Activated naive CD8-positive, alpha-beta T cell treated with anti-CD3 and anti-CD28 coated beads, Interleukin-2, amount 10 ng/mL, durations not matched to agents 7 days and 5 days (primary cell): ENCODE measurements at places on chromosomes 11 and 22.

DNA sequence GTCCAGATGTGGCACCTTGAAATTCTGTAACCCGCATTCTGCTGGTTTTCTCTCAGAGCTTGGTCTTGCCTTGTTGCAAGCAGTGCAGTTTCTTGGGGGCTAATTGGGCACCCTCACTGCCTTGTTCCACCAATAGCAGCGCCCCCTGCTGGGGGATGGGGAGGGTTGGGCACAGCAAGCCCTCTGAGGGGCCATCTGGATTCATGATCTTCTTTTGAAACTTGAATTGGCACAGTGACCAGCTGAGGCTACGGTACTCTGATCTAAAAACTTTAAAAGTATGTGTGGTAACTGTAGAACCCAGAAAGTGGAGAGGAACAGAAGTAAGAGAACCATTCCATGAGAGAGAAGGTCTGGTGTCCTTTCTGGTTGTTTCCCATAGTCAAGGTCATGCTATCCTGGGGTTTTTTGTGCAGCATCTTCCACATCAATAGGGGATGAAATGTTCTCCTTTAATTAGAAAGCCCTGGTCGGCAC lies 64.2 kb downstream of the MED15 start:
- peak; percentile 80 for DNase-seq

- DNase-seq, result no peak
Observed at GRCh38 chr11:76419896-76420295, 24.9 kb upstream of the EMSY start.

GRCh38 chr11:68579455-68579854 lies 104.9 kb upstream of the GAL start:
- no peak for DNase-seq

GRCh38 chr22:20624161-20624616 lies 116.8 kb downstream of the MED15 start:
- DNase-seq, result no peak

GRCh38 chr22:32880893-32881596 lies 79.5 kb downstream of the TIMP3 start:
- DNase-seq, result no peak

- peak; percentile 56 for DNase-seq
Observed at GRCh38 chr11:269146-269890, 8.9 kb upstream of the NLRP6 start.

- no peak for DNase-seq
Observed at GRCh38 chr11:114063149-114063828, 3.8 kb downstream of the ZBTB16 start.

GRCh38 chr11:111419641-111420327 lies 40.7 kb upstream of the POU2AF1 start:
- DNase-seq, result no peak

- no peak for DNase-seq
Observed at GRCh38 chr11:22130462-22131053, 62.3 kb upstream of the ANO5 start.

DNA sequence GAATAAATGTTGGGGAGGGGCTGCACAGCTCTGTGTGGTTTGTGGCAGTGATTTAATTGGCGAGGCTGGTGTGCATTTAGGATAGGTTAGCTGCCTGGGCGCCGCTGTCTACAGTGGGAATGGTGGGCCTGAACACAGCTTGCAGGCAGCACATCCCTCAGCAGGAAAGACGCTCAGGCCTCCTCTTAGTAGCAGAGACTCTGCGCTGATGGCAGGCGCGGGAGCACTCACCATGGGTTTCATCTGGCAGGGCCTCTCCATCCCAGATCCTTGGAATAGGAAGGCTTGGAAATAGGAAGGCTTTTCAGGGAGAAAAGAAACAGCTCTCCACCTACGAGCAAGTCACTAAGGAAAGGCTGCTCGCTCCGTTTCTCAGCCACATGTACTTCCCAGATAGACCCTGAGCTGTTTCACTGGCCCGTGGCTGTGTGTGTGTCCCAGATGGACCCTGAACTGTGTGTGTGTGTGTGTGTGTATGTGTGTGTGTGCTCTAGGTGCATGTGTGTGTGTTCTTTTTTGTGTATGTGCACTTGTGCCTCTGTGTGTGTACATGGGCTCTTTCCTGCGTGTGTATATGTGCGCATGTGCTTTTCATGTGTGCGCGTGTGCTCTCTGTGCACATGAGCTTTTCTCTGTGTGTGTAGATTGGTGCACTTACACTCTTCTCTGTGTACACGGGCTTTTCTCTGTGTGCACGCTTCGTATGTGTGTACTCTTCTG lies 144.0 kb downstream of the TBC1D22A start:
- DNase-seq, result no peak

DNA sequence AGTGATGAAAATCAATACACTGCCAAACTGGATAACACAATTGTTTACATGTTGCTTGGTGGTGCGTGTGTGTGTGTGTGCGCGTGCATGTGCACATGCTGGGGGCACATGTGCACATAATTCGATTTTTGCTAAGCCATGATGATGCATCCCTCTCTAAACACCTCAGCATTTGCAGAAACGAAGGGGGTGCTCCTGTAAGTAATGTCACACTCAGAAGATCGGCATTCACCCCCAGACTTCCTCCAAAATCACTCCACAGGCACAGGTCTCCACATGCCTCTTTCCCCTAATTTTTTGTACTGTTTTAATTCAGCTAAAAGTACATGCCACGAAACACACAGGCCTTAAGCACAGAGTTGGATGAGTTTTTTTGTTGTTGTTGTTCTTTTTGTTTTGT lies 341.5 kb downstream of the SHANK2 start:
- no peak for DNase-seq

DNA sequence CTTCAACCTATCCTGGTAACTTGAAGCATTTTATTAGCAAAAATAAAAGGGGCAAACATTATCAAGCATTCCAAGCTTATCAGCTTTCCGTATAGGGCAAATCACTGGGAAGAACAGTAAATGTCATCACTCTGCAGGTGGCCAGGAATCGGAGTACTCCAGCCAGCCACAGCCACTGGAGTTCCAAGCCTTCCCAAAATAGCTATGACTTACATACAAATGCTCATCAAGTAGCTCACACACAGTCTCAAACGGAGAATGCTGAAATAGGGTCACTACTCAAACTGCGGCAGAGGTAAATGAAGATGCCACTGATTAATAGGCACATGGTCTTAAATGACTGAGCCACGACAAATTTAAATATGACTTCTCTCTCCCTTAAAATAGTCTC lies 2.1 kb downstream of the USP28 start:
- no peak for DNase-seq

- no peak for DNase-seq
Observed at GRCh38 chr11:2265396-2265795, 5.0 kb downstream of the ASCL2 start.

DNA sequence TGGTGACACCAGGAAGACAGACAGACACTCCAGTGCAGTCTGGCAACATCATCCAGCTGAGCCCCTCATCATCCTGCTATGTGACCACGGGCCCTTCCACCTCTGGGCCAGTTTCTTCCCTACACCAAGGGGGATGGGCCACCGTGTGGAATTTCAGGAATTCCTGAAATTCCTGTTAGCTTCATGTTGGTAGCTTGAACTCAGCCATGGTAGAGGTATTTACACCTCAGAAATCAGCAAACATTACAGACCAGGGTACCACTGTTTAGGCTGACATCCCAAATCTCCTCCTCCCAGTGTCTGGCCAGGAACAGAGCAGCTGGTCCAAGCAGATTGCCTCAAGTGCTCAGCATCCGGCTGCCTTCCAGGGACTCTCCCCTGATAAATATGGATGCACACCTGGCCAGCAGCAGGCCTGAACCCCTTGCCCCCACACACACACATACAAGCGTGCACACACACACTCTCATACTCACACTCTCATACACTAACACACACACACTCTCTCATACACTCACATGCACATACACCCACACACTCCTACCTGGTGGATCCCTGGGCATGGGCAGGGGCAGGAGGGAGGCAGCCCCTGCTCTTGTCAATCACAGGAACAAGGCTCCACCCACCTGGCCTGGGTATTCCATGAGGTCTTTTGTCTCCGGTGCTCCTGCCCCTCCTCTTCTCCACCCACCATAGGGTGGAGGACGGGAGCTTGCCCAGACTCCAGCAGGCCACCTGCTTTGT lies 85.2 kb downstream of the BUD13 start:
- no peak for DNase-seq

GRCh38 chr11:61551634-61552033 lies 29.2 kb downstream of the SYT7 start:
- DNase-seq, result no peak

GRCh38 chr11:19690885-19691284 lies 21.8 kb upstream of the NAV2 start:
- no peak for DNase-seq

DNA sequence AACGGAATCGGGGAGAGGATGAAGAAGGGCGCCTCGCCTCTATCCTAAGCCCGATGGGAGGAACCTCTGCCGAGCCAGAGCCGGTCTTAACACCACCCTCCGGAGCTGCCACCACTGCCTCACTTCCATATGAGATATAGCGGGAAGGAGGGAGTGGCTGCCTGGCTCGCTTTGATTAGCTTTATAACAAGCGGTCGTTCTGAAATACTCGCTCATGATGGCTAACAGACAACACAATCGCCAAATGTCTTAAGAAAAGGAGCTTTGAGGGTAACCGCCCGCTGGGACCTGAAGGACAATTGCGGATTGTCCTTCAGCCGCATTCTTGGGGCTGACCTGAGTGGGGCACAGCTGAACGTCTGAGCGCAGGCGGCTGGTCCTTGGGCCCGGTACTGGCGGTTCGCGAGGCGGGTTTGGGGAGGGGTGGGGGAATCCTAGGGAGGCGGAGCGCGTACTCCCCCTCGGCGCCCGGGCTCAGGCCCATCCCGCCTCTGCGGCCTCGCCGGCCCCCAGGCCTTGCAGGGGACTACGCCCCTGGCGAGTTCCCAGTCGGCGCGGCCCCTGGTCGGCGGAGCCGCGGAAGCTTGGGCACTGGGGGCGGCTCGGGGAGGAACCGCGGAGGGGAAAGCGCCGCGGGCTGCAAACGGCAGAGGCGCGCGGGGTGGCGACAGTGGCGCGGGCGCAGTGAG lies at the start of gene PLAAT5:
PLAAT5 (minus strand) TSS at position 617 of the 689 bp plus-strand sequence; CDS start at position 484, 133 bp downstream.
- peak; percentile 55 for DNase-seq

DNA sequence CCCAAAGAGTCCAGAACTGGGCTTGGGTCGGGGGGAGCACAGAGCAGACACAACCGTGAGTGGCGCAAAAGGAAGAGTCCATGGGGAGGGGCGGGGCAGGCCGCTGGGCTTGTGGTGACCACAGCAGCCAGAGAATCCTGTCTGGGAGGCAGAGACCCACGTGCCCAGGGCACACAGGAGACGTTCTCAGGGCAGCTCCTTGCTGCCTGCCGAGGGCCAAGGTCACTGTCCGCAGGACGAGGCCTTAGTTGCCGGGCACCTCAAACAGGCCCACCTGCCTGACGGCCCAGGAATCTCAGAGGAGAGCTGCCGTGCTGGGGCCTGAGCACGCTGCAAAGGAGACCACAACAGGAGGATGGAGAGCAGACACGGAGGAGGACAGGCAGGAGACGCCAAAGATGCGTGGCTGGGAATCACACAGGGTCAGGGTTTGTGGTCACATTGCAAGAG lies 87.8 kb downstream of the MYEOV start:
- peak; percentile 21 for DNase-seq

- DNase-seq, result no peak
Observed at GRCh38 chr11:2554338-2555207, 109.8 kb downstream of the KCNQ1 start.

- DNase-seq, result no peak
Observed at GRCh38 chr11:78311702-78312371, 105.8 kb downstream of the GAB2 start.

GRCh38 chr11:44950625-44951476 lies at the start of gene TP53I11:
TSS of gene TP53I11 (minus strand) at chr11:44950883. CDS start at chr11:44938335, 12,548 bp downstream.
- DNase-seq, result peak; percentile 78

GRCh38 chr11:121154486-121155314 lies 53.7 kb downstream of the TECTA start:
- no peak for DNase-seq

DNA sequence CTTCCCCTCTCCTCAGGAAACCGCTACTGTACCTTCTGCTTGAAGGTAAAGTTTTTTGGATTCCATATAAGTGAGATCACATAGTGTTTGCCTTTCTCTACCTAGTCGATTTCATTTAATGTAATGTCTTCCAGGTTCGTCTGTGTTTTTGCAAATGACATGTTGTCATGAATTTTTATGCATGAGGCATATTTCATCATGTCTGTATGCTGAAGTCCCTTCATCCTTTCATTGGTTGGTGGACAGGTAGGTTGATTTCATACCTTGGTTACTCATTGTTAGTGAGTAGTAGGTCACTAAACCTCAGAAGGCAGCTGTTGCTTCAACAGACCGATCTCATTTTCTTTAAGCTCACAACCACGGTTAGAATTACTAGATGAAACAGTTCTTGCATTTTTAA lies 60.3 kb downstream of the LRRC74B start:
- no peak for DNase-seq

DNA sequence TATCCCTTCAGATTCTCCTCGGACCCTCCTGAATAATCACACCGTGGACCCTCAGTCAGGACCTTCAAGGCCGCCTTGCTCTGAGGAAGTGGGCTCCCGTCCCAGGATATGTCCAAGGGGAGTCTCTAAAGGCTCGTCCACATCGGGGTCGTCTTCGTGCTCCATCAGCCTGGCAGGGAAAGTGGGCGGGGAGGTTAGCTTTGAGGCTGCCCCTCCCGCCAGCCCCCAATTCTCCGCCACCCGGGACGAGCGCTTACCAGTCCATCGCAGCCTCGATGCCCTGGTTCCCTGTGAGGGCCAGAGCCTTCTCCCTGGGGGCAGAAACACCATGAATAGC lies 472 bp downstream of the UBXN1 start:
- DNase-seq, result no peak

DNA sequence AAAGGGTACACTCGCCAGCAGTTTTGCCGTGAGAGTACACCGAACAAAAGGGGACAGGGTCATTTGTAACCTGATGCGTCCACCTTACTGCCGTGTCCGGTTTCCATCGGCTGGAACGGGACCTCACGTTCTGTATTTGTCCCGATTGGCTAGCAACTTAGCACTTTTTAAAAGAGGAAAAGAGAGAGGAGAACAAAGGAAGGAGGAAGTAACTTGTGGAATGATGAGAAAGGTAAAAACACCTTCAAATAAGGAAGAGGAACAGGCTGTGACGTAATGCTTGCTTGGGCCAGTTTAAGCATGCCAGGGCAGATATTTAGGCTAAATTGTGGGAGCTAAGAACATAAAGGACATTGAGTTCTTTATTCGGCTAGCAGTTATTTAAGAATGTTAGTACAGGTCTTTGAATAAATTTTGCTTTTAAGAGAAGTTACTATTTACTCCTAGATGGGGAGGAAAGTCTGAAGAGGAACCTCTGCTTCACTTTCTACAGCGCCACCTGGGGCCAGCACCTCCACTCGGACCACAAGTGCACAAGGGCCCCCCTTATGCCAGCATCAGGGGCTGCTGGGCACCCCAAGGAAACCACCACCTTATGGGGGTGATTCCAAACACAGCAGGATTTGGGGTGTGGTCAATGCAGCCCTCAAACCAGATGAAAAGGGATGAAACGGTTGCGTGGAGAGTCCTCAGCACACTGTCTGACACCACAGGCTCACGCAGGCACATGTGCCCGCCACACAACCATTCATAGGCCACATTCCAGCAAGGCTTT lies 5.8 kb downstream of the ARSA start:
- peak; percentile 73 for DNase-seq

GRCh38 chr22:32043391-32043790 lies 330 bp downstream of the SLC5A1 start:
- DNase-seq, result no peak
